ENCODE measurements at places on chromosomes 1 and 21.

GRCh38 chr1:63732666-63733065, 41.2 kb upstream of the ROR1 start:
- DNase-seq: no peak

DNA sequence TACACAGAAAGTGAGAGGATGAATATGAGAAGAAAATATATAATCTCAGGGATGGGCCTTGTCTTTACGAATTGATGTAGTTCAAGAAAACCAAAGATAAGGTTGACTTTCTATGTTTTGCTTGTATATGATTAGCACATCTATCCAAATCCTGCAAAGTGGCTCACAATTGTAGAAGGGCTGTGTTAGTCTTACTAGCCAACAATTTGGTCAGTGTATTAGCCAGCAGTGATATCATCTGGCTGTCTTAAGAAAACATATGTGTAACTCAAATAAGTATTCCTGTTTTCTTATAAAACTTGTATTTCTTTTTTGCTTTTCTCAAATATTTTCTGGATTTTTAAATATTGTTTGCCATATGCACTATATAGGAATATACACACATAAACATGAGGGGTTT, 5.5 kb downstream of the SDCCAG8 start:
- no peak for DNase-seq

- no peak for DNase-seq
These were observed 35.8 kb upstream of the GRIK3 start for GRCh38 chr1:37070126-37070525.

GRCh38 chr1:33045814-33046213, 9.1 kb upstream of the AK2 start:
- no peak for DNase-seq

DNA sequence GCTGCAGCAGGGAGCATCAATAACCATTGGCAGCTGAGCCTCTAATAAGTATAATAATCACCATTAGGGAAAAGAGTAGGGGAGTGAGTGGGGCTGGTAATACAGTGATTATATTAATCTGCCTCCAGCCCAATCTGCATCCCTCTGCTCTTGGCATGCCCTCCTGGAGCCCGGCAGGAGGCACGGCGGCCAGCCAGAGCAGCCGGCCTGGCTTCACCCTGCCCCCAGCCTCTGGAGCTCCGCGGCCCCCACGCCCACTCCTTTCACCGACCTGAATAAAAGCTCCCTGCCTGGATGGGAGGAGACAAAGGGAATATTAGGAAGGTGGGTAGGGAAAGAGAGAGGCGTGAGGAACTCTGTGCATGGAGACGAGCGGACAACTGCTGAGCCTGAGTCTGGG, 28.3 kb downstream of the OPTC start:
- no peak for DNase-seq

DNA sequence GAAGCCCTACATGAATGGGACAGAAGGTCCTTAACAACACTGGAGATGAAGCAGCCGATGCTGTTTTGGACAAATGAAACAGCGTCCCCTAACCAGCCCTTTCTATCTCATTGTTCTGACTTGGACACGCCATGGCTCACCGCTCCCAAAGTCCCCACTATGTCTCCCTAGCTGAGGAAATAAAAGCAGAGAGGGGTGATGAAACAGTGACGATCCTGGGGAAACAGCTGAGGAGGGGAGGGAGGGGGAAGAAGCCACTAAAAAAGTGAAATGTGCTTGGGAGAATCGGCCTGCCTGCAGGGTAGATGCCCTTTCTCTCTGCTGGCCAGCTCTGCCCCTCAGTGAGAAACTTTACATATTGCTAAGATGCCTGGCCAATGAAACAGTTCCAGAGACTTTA, 1.1 kb upstream of the ACKR1 start:
- no peak for DNase-seq
